Fibroblast of upper back skin (primary cell): ENCODE measurements at places on chromosomes 5 and 9.

GRCh38 chr9:5897851-5898250 is 7.2 kb downstream of the MLANA start:
- DNase-seq, result no peak

DNA sequence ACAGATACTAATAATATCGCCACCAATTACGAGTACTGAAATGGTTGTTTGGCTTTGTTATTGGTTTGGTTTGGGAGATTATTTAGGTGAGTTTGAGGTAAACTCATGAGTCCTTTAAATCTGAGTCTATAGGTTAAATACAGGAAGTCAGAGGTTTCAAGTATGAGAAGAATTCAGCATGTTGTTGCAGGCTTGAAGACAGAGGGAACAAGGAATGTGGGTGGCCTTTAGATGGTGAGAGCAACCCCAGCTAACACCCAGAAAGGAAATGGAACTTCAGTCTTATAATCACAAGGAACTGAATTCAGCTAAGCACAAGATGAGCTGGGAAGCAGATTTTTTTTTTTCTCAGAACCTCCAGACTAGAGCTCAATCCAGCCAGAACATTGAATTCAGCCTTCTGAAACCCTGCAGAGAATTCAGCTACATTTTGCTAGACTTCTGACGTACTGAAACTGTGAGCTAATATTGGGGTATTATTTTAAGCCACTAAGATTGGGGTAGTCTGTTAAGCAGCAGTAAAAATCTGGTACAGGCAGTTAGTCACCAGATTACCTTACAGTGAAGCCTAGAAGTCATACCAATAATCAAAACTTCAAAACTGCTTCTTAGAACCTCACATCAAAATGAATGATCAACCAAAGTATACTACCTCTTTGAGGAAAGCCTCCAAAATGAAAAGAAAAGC is 216.0 kb upstream of the PUM3 start:
- peak; percentile 38 for DNase-seq

DNA sequence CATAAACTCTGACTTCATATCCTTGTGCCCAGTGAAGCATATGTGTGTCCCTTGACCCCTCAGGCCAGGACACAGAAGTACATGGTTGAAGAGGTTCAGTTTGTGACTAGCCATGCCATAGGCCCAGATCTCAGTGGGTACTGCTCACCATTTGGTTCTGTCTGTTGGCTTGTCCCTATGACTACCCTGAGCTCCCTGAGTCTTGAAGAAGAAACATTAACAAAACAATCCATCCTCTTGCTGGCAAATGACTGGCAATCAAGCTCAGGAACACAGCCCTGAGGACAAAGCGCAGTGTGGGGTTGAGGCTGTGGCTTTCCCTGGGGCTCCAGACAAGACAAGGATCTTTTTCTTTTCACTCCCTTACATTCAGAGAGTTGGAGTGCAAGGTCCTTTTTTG is 46.3 kb downstream of the TNFAIP8 start:
- no peak for DNase-seq

GRCh38 chr5:75054134-75054930 is 2.0 kb upstream of the GCNT4 start:
- DNase-seq, result peak; percentile 34

- DNase-seq, result peak; percentile 46
Measured at GRCh38 chr9:128927731-128928411, 7.1 kb downstream of the PHYHD1 start.

- DNase-seq, result no peak
Measured at GRCh38 chr5:21649969-21650368, 1203.2 kb downstream of the CDH12 start.

GRCh38 chr9:93589688-93590087 is 13.3 kb downstream of the PHF2 start:
- peak; percentile 27 for DNase-seq

- DNase-seq, result peak; percentile 19
Measured at GRCh38 chr9:133919253-133920115, 72.6 kb downstream of the VAV2 start.

GRCh38 chr9:126558051-126558665 is 55.6 kb upstream of the LMX1B start:
- DNase-seq, result peak; percentile 30

DNA sequence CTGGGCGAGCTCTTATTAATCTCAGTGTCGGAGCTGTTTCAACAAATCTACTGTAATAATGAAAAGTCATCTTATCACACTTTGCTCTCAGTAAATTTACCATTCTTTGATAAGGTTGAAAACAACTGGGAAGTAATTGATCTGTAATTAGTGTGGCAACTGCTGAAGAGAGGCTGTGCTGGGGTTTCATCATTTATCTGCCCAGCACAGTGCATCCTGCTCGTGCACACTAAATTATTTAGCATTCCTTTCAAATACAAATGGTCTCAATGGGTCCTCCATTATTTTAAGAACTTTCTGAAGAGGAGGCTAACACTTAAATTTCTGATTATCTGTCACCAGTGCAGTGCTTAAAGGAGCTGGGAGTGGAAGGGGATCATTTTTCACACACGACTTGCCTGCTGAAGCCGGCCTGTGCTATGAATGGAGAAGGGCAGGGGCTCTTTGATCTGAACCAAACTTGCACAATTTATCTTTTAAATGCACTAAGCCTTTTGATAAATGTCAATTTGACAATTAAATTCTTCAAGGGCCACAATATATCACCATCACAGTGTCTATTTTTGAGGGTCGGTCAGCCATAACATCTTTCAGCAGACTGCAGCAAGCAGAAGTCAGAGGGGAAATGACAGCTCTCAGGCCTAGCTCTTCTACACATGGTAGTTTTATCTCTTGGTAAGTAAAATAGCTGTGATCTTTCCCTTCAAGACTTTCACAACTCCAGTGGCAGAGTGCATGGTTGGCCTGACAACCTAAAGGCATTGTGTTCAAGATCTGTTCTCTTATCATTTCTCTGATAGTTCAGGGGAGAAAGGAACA is 106.4 kb upstream of the EFNA5 start:
- no peak for DNase-seq

- DNase-seq, result peak; percentile 61
Measured at GRCh38 chr9:21030389-21031035, 928 bp downstream of the HACD4 start.

DNA sequence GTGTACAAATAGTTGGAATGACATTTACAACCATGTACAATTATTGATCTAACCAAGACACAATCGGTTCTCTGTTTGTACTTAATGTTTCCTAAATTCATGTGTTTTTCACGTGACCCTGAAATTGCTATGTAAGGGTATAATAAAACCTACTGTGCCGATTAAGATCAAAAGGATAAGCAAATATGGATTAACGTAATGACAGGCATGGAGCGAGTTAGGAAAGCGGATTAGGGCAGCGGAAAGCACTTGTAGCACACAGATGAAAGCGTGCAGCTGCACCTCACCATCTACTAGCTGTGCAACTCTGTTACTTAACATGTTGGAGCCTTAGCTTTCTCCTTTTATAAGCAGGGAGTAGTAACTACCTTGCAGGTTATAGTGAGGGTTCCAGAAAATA is 38.3 kb upstream of the ZFYVE16 start:
- no peak for DNase-seq

GRCh38 chr5:77630114-77630680 is 8.3 kb downstream of the OTP start:
- DNase-seq, result peak; percentile 13

GRCh38 chr5:88034520-88034919 is 234.1 kb downstream of the TMEM161B start:
- DNase-seq, result no peak
